Naive B cell (primary cell): ENCODE measurements at places on chromosomes 4 and X.

DNA sequence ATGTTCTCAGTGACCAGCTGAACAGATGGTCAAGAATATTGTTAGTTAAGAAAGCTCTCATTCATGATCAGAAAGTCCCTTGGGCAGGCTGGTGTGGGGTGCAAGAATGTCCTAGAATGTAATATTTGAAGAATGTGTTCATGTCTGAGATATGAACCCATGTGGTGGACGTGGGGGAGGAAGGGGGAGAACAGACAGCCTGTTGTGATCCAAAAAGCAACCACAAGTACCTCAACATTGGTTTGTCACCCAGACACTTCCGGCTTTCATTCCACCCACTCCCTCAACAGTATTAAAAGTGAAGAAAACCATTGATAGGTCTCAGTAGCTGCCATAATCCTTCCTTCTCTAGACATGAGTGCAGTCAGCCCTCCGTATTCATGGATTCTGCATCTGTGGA is 82.2 kb downstream of the MAML3 start:
- DNase-seq, result peak; percentile 46

- no peak for DNase-seq
Observed at GRCh38 chr4:108693211-108693610, 42.8 kb downstream of the OSTC start.

DNA sequence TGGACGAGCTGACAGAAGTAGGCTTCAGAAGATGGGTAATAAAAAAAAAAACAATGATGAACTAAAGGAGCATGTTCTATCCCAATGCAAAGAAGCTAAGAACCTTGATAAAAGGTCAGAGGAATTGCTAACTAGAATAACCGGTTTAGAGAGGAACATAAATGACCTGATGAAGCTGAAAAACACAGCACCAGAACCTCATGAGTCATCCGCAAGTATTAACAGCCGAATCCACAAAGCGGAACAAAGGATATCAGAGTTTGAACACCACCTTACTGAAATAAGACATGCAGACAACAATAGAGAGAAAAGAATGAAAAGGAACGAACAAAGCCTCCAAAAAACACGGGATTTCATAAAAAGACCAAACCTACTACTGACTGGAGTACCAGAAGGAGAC is 10.5 kb downstream of the NELFA start:
- DNase-seq, result no peak

- DNase-seq, result no peak
Observed at GRCh38 chrX:110132450-110133114, 129.7 kb downstream of the TMEM164 start.

DNA sequence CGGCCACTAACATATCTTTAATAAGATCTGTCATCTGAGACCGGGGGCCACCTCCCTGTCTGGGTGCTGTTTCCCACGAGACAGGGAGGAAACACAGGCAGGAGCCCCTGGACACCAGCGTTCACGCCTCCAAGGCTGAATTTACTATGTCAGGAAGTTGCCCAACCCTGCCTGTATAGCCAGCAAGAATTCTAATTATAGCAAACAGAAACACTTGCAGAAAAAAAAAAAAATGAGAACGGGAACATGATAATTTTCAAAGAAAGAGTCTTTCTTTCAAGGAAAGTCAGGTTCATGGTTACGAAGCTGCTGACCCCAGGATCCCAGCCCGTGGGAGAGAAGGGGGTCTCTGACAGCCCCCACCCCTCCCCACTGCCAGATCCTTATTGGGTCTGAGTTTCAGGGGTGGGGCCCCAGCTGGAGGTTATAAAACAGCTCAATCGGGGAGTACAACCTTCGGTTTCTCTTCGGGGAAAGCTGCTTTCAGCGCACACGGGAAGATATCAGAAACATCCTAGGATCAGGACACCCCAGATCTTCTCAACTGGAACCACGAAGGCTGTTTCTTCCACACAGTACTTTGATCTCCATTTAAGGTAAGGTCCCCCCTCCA is at the start of gene IL3RA:
TSS of gene IL3RA (plus strand) at position 455 of the 613 bp plus-strand sequence. CDS start 4,981 bp downstream, outside the sequence.
- DNase-seq, result peak; percentile 48

GRCh38 chrX:88604433-88605221 is 142.4 kb upstream of the CPXCR1 start:
- DNase-seq, result no peak

DNA sequence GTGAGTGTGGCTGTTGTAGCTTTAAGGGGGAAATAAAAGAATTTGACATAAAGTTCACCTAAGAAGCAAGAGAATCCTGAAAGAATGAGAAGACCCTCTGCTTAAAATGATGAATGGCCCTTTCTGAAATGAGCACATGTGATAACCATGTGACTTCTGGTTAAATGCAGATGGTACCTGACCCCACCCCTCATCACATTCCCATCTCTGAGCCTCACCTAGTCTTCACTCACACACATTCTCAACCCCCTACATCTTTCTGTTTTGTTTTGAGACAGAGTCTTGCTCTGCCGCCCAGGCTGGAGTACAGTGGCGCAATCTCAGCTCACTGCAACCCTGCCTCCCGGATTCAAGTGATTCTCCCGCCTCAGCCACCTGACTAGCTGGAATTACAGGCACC is 31.5 kb downstream of the SEPTIN6 start:
- DNase-seq, result no peak

DNA sequence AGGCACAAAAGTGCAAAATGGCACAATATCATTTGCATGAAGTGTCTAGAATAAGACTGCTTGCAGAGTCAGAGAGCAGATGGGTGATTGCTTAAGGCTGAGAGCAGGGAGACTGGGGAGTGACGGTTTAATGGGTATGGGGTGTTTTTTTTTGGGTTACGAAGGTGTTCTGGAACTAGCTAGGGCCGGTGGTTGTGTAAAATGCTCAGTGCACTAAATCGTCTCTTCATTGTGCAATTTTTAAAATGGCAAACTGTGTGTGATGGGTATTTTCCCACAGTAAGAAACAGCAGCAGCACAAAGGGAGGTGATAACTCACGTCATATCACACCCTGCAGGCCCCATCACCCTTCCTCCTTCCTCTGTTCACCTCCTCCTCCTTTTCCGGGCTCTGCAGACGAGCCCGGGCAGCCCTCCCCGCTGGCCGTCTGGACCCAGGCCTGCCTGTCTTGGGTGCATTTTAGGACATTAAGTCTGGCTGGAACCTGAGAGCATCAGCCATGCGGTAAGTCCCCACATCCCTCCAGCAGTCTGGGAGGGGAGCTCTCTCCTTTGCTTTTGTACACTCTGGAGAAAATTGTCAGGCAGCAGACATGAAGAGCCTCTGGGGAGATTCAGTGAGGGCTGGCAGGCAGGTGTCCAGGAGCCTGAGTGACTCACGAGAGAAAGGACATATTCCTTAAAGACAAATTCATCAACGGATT is 42.7 kb downstream of the ASMT start:
- DNase-seq, result peak; percentile 5

- DNase-seq, result no peak
Observed at GRCh38 chrX:9324676-9325075, 140.2 kb upstream of the TBL1X start.

DNA sequence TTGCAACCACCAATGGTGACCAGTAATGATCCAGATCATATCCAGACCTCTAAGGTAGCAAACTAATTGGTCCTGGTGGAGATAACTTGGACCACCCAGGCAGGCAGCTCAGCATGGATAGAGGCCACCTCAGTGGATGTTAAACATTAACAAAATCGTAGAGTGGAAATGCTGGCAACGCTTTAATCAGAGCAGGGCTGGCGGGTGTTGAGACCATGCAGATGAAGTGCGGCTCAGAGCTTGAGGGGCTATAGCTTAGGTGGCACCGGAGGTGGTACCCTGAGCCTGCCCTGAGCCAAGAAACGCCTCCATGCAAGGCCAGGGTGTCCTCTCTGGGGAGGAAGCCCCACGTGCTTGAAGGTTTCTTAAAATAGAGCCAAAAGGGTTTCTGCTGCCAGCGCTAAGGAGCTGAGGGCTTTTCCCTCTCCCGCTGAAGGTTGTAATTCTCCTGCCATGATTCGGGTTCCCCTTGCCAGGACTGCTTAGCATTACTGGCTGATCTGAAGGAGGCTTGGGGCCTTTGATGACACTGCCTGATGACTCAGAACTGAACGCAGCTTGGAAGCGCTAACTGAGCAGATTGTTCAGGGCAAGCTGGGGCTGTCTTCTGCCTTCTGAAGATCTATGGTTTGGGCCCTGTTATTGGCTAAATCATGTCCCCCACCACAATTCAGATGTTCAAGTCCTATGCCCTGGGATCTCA is 177.8 kb upstream of the ATP6AP2 start:
- no peak for DNase-seq

DNA sequence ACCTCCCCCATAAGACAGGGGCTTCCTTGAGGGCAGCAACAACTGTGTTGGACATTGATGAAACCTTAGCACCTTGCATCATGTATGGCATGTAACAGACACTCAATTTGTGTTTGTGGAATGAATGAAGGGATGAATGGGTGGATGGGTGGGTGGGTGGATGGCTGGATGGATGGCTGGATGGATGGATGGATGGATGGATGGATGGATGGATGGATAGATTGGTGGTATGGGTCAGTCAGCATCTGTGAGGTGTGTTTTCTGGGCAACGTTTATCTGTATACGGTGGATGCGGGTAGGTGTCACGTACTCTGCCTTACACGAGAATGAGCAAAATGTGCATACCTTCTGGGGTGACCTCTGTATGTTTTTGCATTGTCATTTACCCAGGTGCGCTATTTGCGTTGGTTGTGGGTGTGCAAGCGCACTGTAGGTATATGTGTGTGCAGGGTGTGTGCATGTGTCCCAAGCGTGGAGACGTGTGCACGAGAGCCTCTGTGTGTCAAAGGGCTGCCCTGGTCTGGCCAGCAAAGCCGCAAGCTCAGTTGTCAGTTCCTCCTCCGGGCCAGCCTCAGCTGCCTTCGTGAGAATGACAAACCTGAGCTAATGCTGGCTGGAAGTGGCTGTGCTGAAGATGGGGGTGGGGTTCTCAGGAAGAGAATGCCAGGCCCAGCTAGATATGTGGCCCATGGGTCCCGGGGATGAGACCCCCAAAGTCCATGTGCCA is 26.5 kb downstream of the ELF4 start:
- no peak for DNase-seq

DNA sequence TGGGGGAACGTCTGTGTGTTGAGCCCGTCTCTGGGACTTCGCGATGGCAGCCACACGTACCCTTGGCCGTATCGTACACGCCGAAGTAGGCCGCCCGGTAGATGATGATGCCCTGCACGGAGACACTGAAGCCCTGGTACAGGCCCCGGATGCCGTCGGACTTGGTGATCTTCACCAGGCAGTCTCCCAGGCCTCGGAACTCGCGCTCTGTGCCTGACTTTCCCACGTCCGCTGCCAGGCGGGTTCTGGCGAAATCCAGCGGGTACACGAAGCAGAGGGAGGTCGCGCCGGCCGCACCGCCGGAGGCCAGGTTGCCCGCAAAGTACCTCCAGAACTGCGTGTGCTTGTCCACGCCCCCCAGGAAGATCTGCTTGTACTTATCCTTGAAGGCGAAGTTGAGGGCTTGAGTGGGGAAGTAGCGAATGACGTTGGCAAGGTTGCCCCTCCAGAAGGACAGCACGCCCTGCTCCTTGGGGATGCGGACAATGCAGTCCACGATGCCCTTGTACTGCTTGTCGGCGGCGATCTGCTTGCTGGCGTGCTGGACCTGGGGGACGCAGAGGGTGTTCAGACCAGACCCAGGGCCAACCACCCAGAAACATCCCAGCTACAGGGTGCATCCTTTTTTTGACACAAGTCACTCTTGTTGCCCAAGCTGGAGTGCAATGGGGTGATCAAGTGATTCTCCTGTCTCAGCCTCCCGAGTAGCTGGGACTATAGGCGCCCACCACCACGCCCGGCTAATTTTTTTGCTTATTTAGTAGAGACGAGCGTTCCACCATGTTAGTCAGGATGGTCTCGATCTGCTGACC is 2.5 kb downstream of the SLC25A6 start:
- DNase-seq, result no peak

DNA sequence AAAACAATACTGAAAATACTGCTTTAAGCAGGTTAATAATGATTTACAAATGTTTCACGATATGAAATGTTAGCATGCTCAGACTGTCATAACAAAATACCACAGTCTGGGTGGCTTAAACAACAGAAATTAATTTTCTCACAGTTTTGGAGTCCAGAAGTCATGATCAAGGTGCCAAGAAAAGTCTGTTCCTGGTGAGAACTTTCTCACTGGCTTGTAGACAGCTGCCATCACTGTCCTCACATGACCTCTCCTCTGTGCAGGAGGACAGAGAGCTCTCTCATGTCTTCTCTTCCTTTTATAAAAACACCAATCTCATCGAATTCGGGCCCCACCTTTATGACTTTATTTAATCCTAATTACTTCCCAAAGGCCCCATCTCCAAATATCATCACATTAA is 426.7 kb downstream of the KLHL13 start:
- no peak for DNase-seq

GRCh38 chrX:97168646-97169045 is 284.9 kb downstream of the RPA4 start:
- DNase-seq, result no peak

DNA sequence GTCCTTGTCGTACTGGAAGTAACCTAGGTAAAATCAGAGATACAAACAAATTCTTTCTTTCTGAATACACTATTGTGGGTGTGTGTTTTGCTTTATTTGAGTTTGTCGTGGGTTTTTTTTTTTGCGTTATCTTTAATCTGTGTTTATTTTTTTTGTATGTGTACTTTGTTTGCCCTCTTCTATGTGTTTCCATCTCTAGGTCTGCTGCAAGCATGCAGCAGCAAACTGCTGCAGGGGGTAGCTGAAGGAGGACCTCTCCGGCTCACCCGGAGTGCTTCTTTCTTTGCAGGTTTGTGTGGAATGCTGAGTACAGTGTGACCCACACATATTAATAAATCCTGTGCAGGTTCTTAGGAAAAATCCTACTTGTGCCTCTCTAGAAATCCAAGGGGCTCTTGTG is 64.8 kb downstream of the FNIP2 start:
- no peak for DNase-seq

DNA sequence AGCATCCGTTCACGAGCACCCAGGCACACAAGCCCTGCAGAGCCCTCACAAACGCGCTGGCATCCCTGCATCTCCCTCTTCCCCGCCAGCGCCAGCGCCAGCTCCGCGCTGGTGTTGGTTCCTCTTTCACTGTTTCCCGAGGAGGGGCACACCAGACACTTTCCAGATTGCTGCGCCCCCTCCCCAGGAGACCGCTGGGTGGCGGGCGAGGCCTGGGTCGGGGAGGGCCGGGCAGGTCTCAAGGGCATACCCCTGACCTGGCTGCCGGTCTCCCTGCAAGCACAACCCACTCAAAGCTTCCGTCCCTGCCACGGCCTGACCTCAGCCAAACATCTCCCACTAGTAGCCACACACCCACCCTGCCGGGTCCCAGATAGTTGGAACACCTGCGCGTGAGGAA is 2.2 kb upstream of the NKX1-1 start:
- DNase-seq, result no peak

DNA sequence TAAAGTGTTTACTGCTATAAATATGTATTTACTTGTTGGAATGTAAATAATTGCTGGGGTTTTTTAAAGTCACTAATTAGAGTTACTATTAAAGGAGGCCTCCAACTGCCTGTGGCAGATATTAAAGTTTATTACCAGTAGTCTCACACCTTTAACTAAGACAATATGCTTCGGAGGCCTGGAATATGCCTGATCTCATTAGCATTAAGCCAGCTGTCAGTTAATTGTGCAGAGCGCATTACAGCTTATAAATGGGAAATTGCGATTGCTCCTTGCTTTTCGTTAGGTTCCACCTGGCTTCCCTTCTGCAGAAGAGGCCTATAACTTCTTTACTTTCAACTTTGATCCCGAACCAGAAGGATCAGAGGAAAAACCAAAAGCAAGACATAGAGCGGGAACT is 41.3 kb downstream of the CC2D2A start:
- no peak for DNase-seq

- no peak for DNase-seq
Observed at GRCh38 chrX:99820197-99820596, 589.9 kb downstream of the PCDH19 start.

GRCh38 chr4:141210168-141210567 is 10.5 kb upstream of the ZNF330 start:
- DNase-seq, result no peak
